Activated CD4-positive, alpha-beta memory T cell treated with anti-CD3 and anti-CD28 coated beads for 36 hours (primary cell): ENCODE measurements at places on chromosomes 6 and 20.

GRCh38 chr20:62827311-62828038, 10.6 kb downstream of the COL9A3 start:
- no peak for DNase-seq

- no peak for DNase-seq
Measured at GRCh38 chr6:20399518-20399917, 2.2 kb upstream of the E2F3 start.

DNA sequence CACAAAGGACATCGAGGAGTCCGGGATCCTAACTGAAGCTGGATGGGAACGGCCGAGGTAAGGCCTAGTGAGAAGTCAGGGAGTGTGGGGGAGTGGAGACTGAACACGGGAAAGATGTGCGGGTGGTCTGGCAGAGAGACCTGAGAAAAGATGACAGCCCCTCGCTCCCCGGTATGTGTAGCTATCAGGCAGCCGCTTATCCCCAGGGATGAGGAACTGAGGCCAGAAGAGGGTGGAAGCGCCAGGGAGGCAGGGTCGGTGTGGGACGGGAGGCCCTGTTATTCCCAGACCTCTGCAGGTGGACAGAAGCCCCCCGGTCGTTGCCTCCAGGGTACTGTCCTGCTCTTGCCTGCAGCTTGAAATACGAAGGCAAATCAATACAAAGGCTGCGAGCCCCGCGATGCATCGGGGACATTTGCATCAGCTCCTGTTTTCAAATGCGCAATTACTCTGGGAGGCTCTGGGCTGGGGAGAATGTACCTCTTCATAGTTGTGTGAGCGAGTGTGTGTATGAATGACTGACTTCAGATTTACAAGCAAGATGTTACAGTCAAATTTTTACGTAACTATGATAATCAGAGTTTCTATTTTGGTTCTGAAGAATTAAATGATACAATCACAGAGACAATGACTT, 221.3 kb downstream of the QKI start:
- no peak for DNase-seq

- DNase-seq: no peak
Measured at GRCh38 chr20:24402188-24402587, 67.2 kb upstream of the SYNDIG1 start.

- no peak for DNase-seq
Measured at GRCh38 chr20:63911176-63911575, 16.2 kb downstream of the DNAJC5 start.

GRCh38 chr6:101439790-101440189, 46.3 kb downstream of the GRIK2 start:
- no peak for DNase-seq

DNA sequence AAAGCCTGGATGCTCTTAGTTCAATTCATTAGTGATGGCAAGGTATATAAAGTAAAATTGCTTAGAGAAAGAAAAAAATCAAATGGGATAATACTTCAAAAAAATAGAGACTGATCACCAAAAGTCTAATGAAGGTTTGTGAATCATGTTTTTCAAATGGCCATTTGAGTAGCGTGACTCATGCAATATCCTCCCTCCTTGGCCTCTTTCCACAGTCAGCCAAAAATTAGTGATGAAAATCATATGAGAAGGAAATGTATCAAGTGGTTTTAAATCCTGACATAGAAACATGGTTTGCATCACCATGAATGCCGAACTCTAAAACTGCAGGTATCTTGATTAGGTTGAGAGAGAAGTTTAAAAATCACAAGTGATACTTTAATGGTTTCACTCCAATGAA, 1.2 kb upstream of the COL19A1 start:
- no peak for DNase-seq

GRCh38 chr6:150932996-150933395, 67.5 kb downstream of the MTHFD1L start:
- DNase-seq: no peak

GRCh38 chr6:132060591-132060990, 109.4 kb upstream of the CCN2 start:
- DNase-seq: no peak

DNA sequence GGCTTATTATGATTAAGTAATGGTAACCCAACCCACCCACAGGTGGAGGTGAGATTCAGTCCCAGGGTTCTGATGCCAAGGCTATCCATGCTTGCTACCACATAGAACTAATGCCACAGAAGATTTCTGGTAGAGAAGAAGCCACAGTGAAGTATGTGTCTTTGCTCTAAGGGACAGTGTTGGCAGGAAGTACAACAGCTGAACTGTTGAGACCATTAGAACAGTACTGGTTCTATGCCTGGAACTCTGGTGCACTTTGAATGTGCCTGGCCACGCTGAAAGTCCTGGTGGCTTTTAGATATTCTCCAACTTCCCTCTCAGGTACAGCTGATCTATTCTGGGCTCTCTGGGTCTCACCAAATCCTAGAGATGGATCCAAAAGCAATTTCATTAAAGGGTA, 7.8 kb downstream of the STX7 start:
- no peak for DNase-seq

GRCh38 chr6:36677059-36677749, 1.3 kb upstream of the CDKN1A start:
- no peak for DNase-seq

- no peak for DNase-seq
Measured at GRCh38 chr6:12570461-12571030, 146.0 kb upstream of the PHACTR1 start.

- DNase-seq: no peak
Measured at GRCh38 chr6:106757722-106758467, 128.5 kb downstream of the QRSL1 start.
